Activated naive CD4-positive, alpha-beta T cell treated with anti-CD3 and anti-CD28 coated beads, Interleukin-2, amount 50 U/mL, for 72 hours (primary cell): ENCODE measurements at places on chromosomes 2 and 18. TPM values are rescaled to one million over a fixed set of nuclear protein-coding genes. Genes with fewer than 3 reads are reported as not detected.
A peak's percentile ranks its signal among the peaks of the same experiment; 100 is the strongest.

GRCh38 chr2:100320547-100321178 is 1.6 kb downstream of the LONRF2 start:
- no peak for DNase-seq

DNA sequence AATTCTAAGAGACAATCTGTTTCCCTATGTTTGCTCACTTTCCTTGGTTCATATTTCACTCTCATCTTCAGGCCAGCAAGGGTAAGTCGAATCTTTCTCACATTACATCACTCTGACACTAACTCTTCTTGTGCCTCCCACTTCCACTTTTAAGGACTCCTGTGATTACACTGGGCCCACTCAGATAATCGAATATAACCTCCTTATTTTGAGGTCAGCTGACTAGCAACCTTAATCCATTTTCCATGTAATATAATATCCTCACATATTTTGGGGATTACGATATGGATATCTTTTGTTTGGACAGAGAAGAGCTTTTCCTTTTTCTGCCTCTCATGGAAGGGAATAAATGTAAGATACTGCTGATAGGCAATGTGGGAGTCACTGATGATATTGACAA is 2015.7 kb upstream of the LRRTM1 start:
- no peak for DNase-seq

- DNase-seq: no peak
Measured at GRCh38 chr2:2942906-2943305, 434.7 kb downstream of the EIPR1 start.

DNA sequence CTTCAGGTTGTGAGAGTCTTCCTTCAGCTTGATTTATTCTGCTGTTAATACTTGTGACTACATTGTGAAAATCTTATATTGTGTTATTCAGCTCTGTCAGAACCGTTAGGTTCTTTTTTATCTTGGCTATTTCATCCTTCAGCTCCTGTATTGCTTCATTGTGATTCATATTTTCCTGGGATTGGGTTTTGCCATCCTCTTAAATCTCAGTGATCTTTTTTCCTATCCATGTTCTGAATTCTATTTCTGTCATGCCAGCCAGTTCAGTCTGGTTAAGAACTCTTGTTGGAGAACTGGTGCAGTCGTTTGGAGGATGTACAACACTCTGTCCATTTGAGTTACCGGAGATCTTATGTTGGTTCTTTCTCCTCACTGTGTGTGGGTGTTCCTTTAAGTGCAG is 19.1 kb downstream of the MSTN start:
- no peak for DNase-seq

- DNase-seq: no peak
Measured at GRCh38 chr2:74538881-74539339, 9.2 kb downstream of the HTRA2 start.

- no peak for DNase-seq
Measured at GRCh38 chr18:24534271-24534670, 73.8 kb downstream of the HRH4 start.

- DNase-seq: no peak
Measured at GRCh38 chr2:3301001-3301400, 76.6 kb downstream of the EIPR1 start.

The COL4A3 gene
- not detected for total RNA-seq

- DNase-seq: no peak
Measured at GRCh38 chr2:66443979-66444861, 9.3 kb downstream of the MEIS1 start.

- no peak for DNase-seq
Measured at GRCh38 chr2:197113275-197113711, 186.8 kb upstream of the PGAP1 start.

DNA sequence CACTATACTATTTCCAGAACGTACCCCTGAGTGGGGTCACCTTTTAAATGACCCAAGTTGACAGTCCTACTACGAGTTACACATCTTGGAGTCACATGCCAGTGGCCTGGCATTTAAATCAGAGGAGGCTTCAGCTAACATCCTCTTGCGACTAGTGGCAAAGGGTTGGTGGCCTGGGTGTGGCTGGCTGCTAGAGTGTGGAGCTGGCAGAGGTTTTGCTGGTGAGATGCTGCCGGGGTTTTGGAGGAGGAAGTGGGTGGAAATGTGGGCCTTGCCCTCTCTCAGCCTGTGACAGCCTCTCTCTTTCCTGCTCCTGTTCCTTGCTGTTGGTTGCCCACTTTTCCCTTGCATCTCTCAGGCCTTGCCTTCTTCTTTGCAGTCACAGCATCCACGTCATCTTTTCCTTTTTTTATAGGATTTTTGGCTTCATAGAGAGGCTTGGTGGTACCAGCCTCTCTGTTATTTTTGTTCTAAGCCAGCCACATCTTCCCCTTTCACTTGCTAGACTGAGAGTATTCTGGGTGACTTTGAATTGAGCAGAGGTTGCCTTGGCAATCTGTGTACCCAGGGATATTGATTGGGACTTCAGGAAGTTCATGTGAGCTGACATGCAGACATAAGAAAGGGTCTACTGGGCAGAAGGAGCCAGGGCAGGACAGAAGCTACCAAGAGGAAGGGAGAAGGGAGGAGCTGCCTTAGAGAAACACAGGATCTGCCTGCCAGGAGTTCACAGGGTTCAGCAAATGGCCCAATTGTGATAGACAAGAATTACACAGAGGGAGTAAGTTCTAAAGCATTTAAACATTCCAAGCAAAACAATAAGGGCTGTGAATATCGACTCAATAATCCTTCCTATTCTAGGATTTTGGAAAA is 55.4 kb downstream of the CDC42EP3 start:
- DNase-seq: no peak

DNA sequence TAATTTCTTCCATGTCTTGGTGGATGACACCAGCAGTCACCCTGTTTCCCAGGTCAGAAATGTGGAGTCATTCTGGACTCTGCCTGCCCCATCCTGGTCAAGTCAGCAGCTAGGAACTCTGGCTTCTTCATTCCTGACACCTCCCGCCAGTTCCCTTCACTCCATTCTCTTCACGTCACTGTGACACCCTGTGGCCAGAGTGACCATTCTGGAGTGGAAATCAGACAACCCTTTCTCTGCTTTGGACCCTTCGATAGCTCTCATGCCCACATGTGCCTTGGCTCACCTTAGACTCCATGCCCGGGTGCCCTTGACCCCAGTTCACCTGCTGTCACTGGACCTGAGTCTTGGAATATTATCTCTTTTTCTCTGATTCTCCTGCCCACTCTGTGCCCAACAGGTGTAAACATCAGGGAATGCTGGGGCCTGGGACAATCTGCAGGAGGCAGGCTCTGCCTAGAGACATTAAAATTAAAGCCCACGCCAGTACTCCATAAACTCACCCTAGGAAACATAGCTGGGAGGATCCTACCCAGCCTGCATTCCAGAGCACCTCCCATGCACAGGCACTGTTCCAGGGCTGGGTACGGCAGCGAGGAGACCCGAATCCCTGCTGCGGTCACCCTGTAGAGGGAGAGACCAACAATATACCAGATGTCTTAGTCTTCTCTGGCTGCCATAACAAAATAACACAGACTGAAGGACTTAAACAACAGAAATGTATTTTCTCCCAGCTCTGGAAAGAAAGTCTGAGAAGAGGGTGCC is 41.1 kb upstream of the FAHD2A start:
- DNase-seq: no peak

The SPAST gene
- 16.3 TPM for total RNA-seq

The C2orf15 gene
- total RNA-seq: 2.1 TPM

- no peak for DNase-seq
Measured at GRCh38 chr2:84212611-84213314, 246.3 kb downstream of the SUCLG1 start.

GRCh38 chr2:203858176-203858575 is 9.4 kb upstream of the CTLA4 start:
- no peak for DNase-seq

GRCh38 chr2:85181844-85182456 is 48.8 kb downstream of the TCF7L1 start:
- no peak for DNase-seq

- no peak for DNase-seq
Measured at GRCh38 chr2:234029150-234029733, 21.3 kb upstream of the SPP2 start.

The CYP27A1 gene
- 0.16 TPM for total RNA-seq

GRCh38 chr2:52510432-52510831 is 1257.2 kb upstream of the CHAC2 start:
- no peak for DNase-seq

The DNER gene
- not detected for total RNA-seq

- DNase-seq: no peak
Measured at GRCh38 chr2:77086478-77086877, 435.7 kb downstream of the LRRTM4 start.

DNA sequence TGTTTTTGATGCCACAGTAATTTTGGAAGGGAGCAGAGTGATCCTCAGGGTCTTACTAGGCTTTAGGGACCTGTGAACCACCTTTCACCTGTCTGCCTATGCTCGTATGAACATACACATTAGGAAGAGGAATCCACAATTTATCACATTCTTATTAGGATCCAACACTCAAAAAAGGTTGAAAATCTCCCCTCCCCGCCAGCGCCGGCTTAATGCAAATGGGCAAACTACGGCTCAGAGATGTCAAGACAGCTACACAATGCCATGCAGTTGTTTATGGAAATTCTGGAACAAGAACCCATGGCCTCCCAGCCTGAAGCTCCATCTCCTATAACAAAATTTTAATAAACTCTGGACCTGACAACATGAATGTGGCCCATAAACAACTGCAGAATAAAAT is 375.9 kb upstream of the ACVR2A start:
- DNase-seq: no peak

DNA sequence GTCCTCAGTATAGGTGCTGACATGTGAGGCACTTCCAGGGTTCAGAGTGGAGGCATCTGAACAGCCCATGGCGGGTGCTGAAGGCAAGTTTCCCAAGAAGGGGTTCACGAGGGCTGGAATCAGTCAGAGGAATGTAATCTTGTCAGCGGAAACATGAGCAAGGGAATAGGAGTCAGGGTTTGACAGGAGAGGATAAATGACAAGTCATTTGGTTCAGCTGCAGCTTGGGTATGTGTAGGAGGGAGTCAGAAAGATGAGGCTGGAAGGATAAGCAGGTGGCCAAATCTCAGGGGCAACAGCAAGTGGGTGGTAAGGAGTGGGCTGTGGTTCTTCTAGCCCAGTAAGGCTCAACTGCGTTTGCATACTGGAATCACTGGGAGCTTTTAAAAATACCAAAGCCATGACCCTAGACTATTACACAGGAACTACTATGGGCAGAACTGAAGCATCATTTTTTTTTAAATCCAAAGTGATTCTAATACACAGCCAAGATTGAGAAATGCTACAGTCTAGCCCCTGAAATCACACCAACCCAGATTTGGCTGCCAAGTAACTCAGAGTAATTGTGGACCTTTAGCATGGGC is 41.8 kb upstream of the NAB1 start:
- no peak for DNase-seq

DNA sequence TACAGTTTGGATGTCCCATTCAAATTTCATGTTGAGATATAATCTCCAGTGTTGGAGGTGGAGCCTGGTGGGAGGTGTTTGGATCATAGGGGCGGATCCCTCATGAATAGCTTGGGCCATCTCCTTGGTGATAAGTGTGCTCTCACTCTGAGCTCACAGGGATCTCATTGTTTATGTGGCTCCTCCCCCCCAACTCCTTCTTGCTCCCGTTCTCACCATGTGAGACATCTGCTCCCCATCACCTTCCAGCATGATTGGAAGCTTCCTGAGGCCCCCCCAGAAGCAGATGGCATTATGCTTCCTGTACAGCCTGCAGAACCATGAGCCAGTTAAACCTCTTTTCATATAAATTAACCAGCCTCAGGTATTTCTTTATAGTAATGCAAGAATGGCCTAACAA is 3.0 kb upstream of the INPP1 start:
- no peak for DNase-seq

DNA sequence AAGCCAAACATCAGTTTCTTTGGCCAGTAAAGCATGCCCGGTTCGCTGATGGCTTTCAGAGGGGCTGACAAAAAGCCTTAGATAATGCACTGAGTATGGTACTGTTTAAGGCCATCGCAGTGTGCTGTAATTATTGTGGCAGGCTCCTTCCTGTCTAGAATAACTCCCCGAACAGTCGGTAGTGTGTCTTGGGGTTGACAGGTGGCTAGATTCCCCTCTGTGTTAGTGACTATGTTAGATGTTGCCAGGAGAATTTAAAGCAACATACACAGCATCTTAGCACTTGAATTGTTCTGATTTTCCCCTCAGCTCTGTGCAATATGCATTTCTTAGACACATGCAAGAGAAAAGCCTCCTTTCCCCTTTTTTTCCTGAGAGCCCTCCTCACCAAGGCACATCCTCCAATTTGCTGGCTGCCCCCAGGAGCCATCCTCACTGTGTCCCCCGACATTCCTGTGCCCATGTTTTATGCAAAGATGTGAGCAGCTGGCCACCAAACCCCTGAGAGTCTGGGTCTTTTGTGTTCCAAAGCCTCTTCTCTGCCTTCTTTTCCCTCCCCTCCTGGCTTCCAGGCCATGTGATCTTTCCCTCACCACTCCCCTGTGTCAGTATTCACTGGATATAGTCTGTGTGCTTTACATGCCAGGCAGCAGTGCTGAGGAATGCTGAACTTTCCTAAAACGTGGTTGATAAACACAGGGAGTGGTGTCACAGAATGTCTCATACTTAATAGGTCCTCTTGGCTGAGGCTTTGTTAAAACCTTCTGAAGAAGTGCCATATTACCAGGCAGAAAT is 331.5 kb downstream of the HRH4 start:
- no peak for DNase-seq

GRCh38 chr2:6959751-6960150 is 42.5 kb downstream of the RNF144A start:
- no peak for DNase-seq

GRCh38 chr2:8632755-8633154 is 49.1 kb upstream of the ID2 start:
- DNase-seq: no peak

- no peak for DNase-seq
Measured at GRCh38 chr2:130264501-130264900, 66.3 kb upstream of the TUBA3E start.

DNA sequence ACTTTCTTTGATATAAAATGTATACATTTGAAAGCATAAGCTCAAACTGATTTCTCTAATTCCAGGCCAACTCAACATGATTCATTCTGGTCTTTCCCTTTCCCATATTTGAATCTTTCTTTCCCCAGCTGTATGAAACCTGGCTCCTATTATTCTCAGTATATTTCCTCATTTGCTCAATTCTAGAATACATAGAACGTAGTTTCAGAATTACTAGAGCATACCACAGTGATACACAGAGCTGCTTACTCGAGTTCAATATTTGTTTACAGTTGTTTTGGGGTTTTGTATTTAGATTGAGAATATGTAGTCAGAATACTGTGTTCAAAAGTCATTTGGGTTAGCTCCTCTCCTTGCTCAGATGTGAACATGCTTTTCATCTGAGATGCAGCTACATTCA is 43.0 kb downstream of the TNFRSF11A start:
- DNase-seq: no peak

GRCh38 chr18:70693246-70693645 is 404.4 kb downstream of the SOCS6 start:
- no peak for DNase-seq

The GPD2 gene
- total RNA-seq: 28.0 TPM

- peak; percentile 18 for DNase-seq
Measured at GRCh38 chr2:73291461-73292315, 1.7 kb downstream of the EGR4 start.

The HOXD9 gene
- not detected for total RNA-seq
